ENCODE measurements at places on chromosomes 3 and 15. TPM values are rescaled to one million over a fixed set of nuclear protein-coding genes. Genes with fewer than 3 reads are reported as not detected.

The GOLGA8Q gene
- 2.0 TPM for total RNA-seq

The CD200 gene
- 0.44 TPM for total RNA-seq

The HGD gene
- 0.44 TPM for total RNA-seq

The ROPN1B gene
- total RNA-seq, result not detected

The COL6A5 gene
- total RNA-seq, result not detected

The USP50 gene
- total RNA-seq, result not detected

The RPL39L gene
- total RNA-seq, result 3.3 TPM

The CASR gene
- not detected for total RNA-seq

The PPP4R2 gene
- total RNA-seq, result 86.3 TPM

The GPR149 gene
- not detected for total RNA-seq

The GOLGA6A gene
- not detected for total RNA-seq

The SEMA7A gene
- total RNA-seq, result 1.6 TPM

The CD200R1 gene
- total RNA-seq, result not detected

The POPDC2 gene
- 0.93 TPM for total RNA-seq

The LYZL4 gene
- not detected for total RNA-seq

The MYH15 gene
- total RNA-seq, result 0.19 TPM

The CACNA1D gene
- 0.26 TPM for total RNA-seq

The MPI gene
- 31.4 TPM for total RNA-seq

The KLHDC8B gene
- total RNA-seq, result 2.4 TPM

The CEMIP gene
- total RNA-seq, result 0.14 TPM

The TMEM207 gene
- not detected for total RNA-seq

The GNAT1 gene
- not detected for total RNA-seq

The SKOR1 gene
- 0.17 TPM for total RNA-seq

The NAALADL2 gene
- 4.2 TPM for total RNA-seq

The PLSCR2 gene
- total RNA-seq, result not detected

The ACTC1 gene
- total RNA-seq, result not detected

The ARPP21 gene
- not detected for total RNA-seq

The CX3CR1 gene
- not detected for total RNA-seq

The CD96 gene
- not detected for total RNA-seq

The SI gene
- total RNA-seq, result not detected

The TMCO5A gene
- total RNA-seq, result not detected

The PEX5L gene
- total RNA-seq, result 0.47 TPM

The C3orf80 gene
- total RNA-seq, result 0.28 TPM

The TEX55 gene
- not detected for total RNA-seq

The CADPS gene
- not detected for total RNA-seq

The ROBO2 gene
- not detected for total RNA-seq

The HYKK gene
- 1.2 TPM for total RNA-seq

The DTX3L gene
- total RNA-seq, result 19.0 TPM

The GRAMD2A gene
- total RNA-seq, result 0.93 TPM

The MEGF11 gene
- 0.39 TPM for total RNA-seq

The EPHB3 gene
- total RNA-seq, result 4.0 TPM

The HTR3E gene
- total RNA-seq, result not detected

The KPNA1 gene
- 104 TPM for total RNA-seq

The CNTN4 gene
- total RNA-seq, result 0.12 TPM

The HCLS1 gene
- 1.6 TPM for total RNA-seq

The PPM1L gene
- total RNA-seq, result 1.7 TPM

The GOLGA6B gene
- not detected for total RNA-seq

The SEMA6D gene
- 1.1 TPM for total RNA-seq
